CD4-positive, alpha-beta T cell treated with Interleukin-17A for 1 hour (primary cell): ENCODE measurements at places on chromosomes 5 and 9.

DNA sequence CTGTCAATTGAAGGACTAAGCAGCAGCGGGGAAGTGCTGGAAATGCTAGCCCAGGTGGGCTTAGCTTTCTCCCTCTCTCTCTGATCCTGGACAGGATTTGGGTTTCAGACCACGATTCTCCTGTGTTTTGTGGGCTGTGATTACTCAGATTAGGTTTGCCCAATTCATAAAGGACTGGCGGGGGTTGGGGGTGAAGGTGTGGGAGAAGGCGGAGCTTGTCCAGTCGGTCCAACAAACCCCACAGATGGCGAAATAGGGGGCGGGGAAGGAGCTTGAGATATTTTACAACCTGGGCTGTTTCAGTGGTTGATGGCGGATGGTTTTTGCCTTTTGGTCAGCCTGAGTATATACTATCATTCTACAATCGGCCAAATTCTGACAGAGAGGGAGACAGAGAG, 35.2 kb downstream of the PCDHAC2 start:
- DNase-seq: no peak

DNA sequence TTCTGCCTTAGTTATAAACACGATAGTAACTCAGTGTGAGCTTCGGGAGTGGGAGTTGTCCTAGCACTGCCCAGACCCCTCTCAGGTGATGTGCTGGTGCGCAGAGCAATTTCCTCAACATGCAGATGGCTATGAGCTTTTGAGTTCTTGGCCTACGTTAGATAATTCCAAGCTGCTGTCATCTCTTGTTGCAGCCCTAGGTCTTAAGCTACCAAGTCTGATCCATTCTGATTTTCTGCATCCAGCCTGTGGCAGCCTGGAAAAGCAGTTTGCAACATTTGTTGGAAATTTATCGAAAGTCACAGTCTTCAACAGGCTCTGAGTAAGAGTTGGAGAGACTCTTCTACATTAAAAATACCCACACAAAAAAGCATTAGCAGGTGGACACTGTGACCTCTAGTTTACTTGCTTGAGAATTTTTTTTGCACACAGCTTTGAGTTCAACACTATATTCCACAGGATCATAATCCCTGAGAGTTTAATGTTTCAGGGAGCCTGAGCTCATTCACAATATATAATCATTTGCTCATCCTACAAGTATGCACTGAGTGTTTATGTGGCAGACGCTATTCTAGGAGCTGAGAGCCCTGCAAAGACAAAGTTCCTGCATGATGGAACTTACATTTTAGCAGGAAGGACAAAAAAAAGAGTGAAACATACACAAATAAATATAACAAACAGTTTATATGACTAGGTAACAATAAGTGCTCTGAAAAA, 91.6 kb downstream of the UBE2QL1 start:
- no peak for DNase-seq

- no peak for DNase-seq
These were observed 267.5 kb upstream of the GRIA1 start for GRCh38 chr5:153222936-153223335.

DNA sequence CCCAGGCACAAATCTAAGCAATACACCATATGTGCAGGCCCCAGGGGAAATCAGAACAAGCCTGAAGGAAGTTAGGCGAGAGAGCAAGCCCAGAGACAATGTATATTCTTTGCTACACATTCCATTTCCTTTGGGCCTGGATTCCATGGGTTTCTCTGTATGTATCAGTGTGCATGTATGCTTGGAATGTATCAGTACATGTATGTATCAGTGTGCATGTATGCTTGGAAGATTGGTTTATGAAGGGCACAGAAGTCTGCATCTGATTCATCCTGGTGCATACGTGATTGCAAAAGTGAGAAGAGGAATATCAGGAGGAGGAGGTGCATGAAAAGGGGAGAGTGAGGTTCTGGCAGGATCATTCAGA, 232.6 kb upstream of the ANKRD55 start:
- no peak for DNase-seq

DNA sequence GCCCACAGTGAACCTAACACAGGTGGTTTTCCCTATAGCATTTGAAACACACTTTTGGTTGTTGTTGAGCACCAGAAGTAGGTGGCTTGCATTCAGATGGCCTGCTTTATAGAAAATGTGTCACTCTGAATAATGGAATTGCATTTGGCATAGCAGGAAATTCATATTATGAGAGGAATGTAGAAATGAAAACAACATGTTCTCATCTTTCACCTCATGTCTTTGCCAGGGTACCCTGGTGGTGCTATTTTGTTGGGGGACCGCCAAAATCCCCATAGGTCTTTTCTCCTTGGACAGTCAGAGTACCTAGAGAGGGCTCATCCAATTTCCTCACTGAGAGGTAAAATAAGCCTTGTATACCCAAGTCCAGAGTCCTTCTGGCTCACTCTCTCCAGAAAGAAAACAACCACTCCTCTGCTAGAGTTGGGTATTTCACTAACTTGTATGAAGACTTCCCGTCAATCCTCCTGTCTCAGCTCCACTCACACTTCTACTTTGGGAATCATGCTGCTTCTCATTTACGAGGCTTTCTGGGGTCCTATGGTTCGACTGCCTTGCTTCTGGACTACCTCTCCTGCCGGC, 67.4 kb downstream of the MRPS27 start:
- DNase-seq: no peak

- DNase-seq: no peak
These were observed 51.8 kb upstream of the HMHB1 start for GRCh38 chr5:143760131-143760505.

- no peak for DNase-seq
These were observed 132.6 kb downstream of the PDZD2 start for GRCh38 chr5:31771500-31771899.

GRCh38 chr9:115594557-115594956, 476.6 kb upstream of the TNC start:
- no peak for DNase-seq
